ENCODE measurements at places on chromosomes 12 and 14.

DNA sequence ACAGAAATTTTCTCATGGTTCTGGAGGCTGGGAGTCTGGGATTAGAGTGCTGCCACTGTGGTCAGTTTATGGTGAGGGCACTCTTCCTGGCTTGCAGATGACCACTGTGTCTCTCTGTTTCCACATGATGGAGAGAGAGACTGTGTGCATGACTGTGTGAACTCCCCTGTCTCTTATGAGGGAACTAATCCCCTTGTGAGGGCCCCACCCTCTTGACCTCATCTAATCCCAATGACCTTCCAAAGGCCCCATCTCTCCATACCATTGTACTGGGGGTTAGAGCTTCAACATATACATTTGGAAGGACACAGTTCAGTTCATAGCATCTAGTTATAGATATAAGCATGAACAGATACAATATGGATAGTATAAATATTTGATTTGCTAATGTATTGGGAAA, 31.7 kb downstream of the ANO6 start:
- DNase-seq: no peak

DNA sequence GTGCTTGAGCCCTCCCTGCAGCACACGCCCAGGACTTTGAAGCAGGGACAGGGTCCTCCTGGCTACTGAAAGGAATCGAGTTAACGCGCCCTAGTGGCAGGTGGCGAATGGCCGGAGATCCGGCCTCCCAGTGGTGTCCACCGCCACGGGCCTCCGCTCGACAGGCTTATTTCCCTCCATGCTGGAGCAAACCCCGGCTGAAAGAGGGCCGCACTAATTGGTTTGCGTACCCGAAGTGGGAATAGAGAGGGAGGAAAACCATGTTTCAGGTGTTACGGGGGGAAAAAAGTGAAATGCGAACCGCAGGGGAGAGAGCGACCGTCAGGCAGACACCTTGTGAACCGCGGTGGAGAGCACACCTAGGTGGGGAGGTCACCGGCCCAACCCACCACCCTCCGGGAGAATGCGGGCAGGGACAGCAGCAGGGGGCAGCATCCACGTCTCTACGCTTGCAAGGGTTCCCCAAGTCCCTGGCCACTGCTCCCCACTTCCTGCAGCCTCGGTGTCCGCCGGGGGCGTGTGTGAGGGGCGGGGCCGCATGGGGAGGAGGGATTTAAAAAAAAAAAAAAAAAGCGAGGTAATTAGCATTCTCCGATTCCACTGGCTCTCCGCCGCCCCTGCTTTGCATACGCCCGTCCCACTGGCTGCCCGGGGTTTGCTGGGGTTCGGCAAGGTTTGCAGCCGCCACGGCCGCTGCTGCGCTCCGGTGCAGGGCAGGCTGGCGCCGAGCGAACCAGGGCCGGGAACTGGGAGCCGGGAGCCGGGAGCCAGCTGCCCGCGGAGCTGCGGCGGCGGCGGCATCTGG, 224.6 kb upstream of the CRY1 start:
- DNase-seq: no peak

GRCh38 chr12:118166946-118167345, 31.0 kb downstream of the PEBP1 start:
- DNase-seq: no peak

- no peak for DNase-seq
Measured at GRCh38 chr12:190881-191280, 23.1 kb downstream of the SLC6A12 start.

DNA sequence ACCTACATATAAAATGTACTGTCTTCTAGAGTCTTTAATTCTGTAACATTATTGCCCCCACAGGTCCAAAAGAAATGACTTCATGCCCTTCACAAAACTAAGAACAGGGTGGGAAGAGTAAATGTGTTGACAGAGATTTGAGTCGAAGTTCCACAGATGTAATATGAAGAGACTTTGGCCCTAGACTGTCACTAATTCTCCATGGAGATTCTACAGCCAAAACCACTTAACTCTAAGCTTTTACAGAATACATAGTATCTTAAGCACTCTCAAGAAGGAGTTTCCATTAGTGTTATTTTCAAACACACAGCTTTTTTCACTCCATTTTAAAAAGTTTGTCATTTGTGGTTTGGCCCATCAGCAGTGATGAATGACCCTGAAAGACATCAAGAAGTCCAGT, 56.3 kb downstream of the ABCC9 start:
- no peak for DNase-seq

GRCh38 chr12:49662998-49663843, 39.9 kb downstream of the PRPF40B start:
- DNase-seq: no peak

DNA sequence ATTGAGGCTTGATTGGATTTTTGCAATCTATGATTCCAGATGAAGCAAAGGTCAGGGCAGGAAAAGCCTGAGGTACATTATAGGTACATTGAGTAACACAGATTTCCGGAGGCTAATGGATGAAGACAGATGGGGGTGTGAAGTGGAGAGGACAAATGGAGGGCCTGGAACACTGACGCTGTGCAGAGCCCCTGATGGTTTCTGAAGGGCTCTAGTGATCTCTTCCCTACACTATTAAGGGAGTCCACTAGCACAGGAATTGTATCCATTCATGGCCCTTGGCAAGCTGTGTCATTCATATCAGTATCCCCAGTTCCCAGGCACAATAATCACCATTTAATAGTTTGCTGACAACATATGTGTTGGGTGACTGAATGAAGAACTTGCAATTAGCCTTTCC, 284.8 kb downstream of the ITPR2 start:
- DNase-seq: no peak

GRCh38 chr12:109654357-109654756, 59.3 kb upstream of the FAM222A start:
- no peak for DNase-seq

DNA sequence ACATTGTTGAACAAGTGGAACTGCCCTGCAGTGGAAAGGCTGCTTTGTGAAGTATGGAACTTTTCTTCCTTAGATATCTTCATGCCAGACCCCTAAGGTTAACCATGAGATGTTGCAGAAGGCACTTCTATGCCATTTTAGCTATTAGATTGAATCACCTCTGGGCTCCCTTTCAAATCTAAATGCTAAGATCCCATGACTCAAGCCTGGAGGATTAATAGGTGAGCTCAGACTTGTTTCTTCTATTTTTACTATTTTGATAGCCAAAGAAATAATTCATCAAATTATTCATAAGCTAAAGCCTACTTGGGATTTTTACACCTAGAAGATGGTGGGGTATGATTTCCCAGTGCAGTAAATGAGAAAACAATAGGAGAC, 64.3 kb downstream of the DAD1 start:
- no peak for DNase-seq

GRCh38 chr14:61589691-61590581, 105.4 kb upstream of the HIF1A start:
- no peak for DNase-seq

- no peak for DNase-seq
Measured at GRCh38 chr14:55780156-55780946, 200.3 kb downstream of the KTN1 start.

DNA sequence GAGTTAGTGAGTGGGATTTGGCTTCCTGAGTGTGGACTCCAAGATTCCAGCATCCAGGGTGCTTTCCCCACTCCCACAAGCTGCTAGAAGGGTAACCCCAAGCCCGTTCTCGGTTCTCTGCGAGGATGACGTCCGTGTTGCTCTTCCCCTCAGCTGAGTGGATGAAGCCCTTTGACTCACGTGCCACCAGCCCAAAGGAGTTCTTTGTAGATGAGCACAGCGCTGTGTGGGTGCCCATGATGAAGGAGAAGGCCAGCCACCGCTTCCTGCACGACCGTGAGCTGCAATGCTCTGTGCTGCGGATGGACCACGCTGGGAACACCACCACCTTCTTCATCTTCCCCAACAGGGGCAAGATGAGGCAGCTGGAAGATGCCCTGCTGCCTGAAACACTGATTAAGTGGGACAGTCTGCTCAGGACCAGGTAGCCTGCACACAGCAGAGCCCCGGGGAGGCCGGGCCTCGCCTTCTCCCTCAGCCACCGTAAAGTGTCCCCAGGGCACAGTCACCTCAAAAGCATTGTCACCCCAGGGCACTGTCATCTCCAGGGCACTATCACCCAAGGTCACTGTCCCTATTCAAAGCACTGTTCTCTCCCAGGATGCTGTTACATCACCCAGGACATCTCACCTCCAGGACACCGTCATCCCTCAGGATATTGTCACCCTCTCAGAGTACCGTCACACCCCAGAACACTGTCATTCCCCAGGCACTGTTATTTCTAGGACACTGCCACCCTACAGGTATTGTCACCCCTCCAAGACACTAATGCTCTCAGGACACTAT, 31.3 kb downstream of the SERPINA3 start:
- DNase-seq: no peak

- peak; percentile 22 for DNase-seq
Measured at GRCh38 chr12:42234970-42235369, 3.1 kb downstream of the YAF2 start.

- no peak for DNase-seq
Measured at GRCh38 chr12:53380794-53381730, 1.1 kb downstream of the SP1 start.

- DNase-seq: no peak
Measured at GRCh38 chr12:123744836-123745235, 17.3 kb upstream of the DNAH10 start.

DNA sequence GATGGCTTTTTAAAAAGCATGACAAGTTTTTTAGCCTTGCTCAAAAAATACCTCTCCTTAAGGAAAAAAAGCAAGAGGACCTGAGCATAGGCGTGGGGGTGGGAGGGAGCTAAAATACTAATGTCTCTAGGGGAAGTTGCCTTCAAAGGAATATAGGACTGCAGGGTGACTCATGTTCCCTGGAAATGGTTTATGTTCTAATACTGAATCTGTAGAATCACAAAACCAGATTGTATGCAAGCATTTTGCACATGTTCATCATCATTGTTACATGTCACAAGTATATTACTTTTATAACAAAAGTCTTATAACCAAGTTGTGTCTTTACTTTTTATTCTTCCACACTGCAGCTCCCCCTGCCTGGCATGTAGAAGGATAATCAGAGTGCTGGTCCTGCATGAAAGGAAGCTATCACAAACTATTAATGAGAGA, 36.6 kb downstream of the GPR135 start:
- DNase-seq: no peak

- no peak for DNase-seq
Measured at GRCh38 chr12:18066666-18067065, 23.3 kb downstream of the RERGL start.

- no peak for DNase-seq
Measured at GRCh38 chr12:93663006-93663728, 14.0 kb upstream of the CRADD start.

DNA sequence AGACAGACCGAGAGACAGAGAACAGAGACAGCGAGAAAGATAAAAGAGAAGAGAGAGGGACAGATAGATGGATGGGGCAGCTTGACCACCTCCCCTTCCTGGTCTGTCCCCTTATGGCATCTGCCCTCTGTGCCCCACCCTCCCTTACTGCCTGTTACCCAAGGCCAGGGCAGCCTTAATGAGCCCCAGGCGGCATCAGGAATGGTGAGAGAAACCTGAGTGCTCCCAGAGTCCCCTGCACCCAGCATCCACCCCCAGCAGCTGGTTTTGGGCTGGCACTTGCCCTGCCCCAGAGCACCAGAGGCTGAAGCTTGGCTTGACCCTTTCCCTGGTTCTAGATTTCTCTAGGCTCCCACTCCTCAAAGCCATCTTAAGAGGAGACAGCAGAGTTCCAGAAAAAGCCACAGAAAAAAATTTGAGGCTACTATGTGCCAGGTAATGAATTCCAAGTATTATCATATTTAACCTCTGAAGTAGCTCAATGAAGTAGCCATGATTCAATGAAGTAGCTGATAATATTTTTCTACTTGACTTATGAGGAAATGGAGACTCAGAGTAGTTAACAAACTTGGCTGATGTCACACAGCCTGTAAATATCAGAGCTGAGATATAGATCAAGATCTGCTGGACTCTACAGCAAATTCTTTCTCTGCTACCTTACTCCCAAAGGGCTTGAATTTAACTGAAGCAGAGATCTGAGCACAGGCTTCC, 2.0 kb upstream of the ZNF385A start:
- no peak for DNase-seq

DNA sequence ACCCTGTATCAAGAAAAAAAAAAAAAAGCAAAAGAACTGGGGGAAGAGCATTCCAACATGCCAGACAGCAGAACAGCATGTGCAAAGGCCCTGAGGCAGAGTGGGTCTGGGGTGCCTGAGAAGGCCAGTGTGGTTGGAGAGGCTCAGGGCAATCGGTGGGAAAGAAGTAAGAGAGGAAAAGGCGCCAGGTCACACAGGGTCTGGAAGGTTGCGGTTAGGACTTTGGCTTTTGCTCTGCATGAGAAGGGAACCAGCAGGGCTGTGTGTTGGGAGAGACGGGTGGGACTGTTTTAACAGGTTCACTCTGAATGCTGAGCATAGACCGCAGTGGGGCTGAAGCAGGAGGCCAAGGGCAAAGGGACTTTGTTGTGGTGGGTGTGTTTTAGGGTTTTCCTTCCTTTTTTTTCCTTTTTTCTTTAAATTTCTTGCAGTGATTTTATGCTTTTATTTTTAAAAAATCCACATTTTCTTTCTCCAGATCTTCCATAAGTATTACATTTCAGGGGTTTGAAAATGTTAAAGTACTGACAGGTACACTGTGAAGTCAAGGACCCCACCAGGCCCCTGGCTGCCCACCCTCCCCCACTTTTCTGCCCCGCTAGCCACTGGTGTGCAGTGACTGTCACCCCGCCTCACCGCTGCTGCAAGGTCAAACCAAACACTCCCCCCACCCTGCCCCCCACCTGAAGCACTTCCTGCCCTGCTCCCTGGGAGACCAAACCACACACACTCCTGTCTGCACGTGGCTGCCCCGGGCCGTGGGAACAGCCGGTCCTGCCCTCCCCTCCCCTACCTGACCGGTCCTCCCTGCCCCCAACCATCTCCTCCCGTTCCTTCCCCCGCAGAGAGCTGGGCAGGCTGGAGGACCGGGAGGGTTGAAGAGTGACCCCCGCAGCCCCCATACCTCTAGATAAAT, 30.0 kb downstream of the DTX1 start:
- no peak for DNase-seq

DNA sequence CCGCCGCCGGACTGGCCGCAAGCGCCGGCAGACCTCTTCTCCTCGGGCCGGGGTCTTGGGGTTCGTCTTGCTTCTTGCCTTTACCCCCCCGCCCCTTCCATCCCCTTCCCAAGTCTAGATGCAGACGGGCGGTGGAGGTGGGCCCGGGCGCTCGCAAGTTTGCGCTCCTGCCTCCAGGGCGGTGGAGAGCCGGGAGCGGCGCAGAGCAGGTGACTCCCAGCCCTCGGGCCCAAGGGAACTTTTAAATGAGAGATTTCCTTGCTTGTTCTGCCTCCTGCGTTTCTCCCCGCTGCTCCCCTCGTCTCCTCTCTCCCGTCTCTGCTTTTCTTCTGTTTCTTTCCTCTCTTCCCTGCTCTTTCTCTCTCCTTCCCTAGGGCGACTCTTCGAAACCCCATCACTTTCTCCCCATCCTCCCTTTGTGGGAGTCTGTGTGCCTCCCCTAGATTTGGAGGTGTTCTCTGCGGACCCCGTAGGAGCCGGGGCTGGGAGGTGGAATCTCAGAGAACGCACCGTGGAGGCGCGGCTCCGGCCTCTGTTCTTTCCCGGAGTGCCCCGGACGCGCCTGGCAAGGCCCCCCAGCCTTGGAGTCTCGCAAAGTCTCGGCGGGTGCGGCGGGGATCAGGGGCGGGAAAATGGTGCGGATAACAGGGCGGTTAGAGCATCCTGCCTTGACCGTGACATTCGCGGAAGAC, 114.7 kb upstream of the MYL2 start:
- DNase-seq: no peak

GRCh38 chr12:4001841-4002240, 128.6 kb upstream of the PARP11 start:
- DNase-seq: no peak

GRCh38 chr12:68894276-68894855, 38.6 kb downstream of the CPM start:
- DNase-seq: no peak
